Stimulated activated CD4-positive, alpha-beta T cell treated with anti-CD3 and anti-CD28 coated beads, Interleukin-1b, Interleukin-23, amount 100 ng/mL, for 1 hour (primary cell): ENCODE measurements at places on chromosomes 6 and 20.

GRCh38 chr6:170210026-170210390 is 80.9 kb downstream of the DLL1 start:
- no peak for DNase-seq

GRCh38 chr6:11392778-11393507 is 144.6 kb upstream of the TMEM170B start:
- DNase-seq = no peak

GRCh38 chr20:51417250-51418136 is 125.0 kb downstream of the NFATC2 start:
- no peak for DNase-seq

DNA sequence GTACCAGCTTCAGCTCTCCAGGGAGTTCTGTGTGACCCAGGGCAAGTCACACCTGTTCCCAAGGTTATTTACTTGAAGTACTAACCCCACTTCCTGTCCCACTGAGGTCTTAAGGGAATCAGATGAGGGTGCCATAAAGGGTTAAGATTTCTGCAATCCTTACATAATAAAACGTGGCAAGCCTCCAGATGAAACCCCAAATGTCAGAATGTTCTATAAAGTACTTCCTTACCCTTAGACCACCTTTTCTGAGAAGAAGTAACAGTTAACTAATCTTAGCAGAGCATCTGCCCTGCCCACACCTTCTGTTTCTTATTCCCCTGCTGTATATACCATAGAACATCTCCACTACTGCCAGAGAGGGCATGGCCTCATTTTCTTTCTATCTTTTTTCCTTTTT is 6.0 kb upstream of the AVP start:
- DNase-seq = no peak

GRCh38 chr20:2753461-2754040 is 46.9 kb downstream of the CPXM1 start:
- no peak for DNase-seq

DNA sequence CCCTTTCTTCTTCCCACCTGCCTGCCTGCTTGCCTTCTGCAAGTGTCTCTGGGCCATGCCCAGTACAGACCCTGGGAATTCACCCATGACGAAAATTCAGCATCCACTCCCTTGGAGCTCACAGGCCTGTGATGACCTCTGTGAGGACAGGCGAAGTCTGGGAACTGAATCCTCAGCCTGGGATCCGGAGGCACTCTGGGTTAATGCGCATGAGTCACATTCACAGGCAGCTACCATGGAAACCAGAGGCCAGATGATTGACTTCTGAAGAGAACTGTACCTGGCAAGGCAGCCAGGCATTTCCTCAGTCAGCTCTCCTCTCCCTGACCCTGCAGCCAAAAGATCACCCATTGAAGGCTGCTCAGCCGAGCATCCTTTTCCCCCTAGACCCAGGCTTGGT is 41.0 kb downstream of the SLC9A8 start:
- no peak for DNase-seq
